Activated CD4-positive, alpha-beta T cell treated with anti-CD3 and anti-CD28 coated beads, Interleukin-2, Interleukin-6, amounts not matched to agents 100 ng/mL and 50 ng/mL, durations not matched to agents 16 hours and 8 hours (primary cell): ENCODE measurements at places on chromosomes 16 and 17.

DNA sequence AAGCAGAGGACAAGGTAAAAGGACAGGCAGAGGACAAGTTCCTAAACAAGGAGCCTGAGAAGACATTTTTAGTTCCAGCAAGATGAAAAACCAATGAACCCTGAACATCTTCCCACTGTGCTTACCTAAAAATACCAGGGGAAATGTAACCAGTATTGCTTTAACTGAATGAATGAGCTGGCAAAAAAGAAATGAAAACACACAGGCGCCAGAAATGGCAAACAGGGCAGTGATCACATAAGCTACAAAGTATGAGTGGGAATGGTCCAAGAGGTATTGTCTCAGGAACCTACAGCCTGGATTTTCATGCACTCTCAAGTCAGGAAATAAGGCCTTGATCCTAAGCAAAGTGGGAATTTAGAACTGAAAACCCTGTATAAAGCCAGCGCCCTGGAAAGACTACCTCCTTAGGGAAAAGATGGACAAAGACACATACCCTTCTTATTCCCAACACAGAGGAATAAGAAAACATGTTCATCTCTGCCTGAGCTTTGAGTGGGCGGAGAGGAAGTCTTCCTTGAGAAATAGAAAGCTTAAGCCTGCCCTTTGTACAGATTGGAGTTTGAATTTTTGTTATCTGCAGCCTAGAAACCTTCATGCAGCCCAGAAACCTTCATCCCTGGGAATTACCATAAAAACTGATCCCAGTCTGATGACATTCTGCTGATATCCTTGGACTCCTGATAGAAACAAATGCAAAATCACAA, 2.1 kb downstream of the CMTM2 start:
- DNase-seq, result no peak

DNA sequence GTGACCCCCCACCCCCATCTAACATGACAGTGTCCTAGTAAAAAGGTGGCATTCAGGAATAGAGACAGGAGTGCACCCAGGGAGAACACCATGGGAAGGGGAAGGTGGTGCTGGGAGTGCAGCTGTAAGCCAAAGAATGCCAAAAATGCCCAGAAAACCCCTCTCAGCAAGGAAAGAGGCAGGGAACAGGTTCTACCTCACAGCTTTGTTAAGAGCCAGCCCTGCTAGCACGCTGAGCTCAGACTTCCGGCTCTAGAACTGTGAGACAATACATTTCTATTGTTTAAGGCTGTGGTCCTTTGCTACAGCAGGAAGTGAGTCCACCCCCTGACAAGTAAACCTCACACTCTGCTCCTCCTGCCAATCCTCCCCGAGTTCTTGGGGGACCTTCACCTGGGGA, 302.4 kb upstream of the N4BP1 start:
- no peak for DNase-seq

DNA sequence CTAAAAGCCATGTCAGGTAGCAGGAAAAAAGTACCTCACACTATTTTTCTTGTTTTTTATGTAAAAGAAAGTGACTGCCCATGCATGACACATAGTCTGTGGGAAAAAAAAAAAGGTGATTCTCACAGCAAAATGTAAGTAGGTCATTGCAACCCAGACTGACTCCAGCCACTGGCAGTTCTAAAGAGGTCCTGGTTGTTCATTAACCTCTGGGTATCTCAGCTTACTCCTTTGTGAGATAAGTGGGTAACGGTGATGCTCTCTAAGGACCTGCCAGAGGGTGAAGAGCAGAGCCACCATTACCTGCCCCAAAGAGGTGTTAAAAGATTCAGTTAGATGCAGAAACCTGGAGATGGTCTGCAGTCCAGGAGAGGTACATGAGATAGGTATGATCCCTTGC, 531.9 kb downstream of the GRIN2A start:
- no peak for DNase-seq

DNA sequence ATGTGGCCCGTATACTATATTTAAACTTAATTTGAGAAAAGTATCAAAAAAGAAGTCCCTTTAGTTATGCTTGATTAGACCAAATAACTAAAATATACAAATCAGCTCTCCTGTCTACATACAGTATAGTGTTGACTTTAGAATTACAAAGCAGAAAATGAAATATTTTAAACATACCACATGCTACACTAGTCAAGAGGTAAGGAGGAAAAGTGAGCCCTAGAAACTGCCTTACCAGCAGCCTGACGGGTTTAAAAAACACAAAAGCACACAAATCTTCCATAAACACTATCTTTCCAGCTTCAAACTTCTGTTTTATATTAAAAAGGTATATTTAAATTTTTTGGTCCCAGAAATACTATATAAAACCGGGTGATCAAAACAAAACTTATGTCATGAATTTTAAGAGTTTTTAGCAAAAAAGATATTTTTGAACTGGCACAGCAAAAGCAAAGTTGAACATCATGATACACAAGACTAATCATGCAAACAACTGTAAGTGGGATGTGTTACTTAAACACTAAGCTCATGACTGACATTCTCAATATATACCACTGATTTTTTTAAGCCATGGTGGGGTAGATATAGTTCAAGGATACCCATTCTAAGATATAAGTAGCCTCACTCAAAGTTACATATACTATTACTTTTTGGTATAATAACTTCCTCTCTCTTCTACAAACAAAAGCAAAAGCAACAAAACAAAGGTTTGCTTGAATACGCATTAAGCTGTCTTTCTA, 11.8 kb downstream of the KLHL10 start:
- no peak for DNase-seq

DNA sequence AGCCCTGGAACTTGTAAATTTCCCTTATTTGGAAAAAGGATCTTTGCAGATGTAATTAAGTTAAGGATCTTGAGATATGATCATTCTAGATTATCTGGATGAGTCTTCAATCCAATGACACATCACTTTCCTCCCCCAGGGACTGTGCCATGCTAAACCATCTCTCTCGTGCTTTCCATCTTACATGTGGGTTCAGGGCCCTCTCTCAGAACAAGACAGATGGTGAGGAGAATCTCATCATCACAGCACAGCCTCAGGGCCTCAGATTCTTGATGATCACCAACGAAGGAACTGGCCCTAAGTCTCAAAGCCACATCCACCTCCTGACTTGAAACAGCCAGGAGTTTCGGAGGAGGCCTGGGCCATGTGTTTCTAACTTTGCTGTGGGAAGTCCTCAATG, 78.7 kb downstream of the LITAF start:
- no peak for DNase-seq

DNA sequence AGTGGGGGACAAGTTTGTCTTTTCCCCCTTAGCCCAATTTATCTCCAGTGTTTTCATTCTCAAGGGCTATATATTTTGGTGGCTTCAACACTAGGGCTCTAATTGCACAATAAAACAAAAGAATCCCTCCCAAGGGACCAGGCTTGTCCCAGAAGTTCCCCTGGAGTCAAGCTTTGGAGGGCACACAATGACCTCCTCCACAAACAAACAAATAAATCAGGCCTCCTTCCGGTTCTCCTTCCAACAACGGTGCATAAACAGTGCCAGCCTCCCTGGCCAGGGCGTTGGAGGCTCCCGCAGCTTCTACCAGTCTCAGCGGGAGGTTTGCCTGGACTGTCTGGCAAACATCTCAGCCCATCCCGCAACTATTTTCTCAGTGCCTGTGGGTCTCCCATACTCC, 188.0 kb upstream of the FOXF1 start:
- DNase-seq, result no peak

DNA sequence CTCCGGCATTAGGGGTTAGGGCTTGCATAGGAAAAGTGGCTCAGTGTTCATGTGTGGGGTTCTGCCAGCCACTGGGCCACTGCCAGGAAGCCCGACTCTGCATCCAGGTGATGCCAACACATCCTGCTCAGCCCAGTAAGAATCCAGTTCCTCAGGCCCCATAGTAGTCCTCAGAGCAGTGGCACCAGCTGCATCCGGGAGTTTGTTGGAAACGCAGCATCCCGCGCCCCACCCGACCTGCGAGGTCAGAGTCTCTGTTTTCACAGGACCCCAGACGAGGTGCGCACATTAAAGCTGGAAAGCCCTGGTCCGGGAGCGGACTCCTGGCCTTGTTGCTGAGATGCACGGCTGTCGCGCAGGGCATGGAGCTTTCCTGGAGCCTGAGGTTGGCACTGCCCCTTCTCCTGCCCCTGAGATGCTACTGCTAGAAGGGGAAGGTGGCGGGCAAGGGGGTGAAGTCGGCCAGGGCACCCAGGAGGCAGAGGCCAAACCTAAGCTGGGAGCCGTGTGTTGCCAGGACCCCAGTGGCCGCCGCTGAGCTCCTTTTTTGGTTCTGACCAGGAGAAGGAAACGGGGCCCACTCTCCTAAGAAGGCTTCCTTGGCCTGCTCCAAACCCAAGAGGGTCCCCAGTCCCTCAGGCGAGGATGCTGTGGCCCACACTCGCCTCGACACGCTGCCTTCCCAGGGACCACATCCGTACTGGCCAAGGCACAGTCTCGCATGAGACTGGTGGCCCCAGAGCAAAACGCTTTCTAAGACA, 44.4 kb downstream of the NOS2 start:
- DNase-seq, result no peak

- no peak for DNase-seq
These were observed 7.0 kb downstream of the CD2BP2 start for GRCh38 chr16:30348113-30348512.

DNA sequence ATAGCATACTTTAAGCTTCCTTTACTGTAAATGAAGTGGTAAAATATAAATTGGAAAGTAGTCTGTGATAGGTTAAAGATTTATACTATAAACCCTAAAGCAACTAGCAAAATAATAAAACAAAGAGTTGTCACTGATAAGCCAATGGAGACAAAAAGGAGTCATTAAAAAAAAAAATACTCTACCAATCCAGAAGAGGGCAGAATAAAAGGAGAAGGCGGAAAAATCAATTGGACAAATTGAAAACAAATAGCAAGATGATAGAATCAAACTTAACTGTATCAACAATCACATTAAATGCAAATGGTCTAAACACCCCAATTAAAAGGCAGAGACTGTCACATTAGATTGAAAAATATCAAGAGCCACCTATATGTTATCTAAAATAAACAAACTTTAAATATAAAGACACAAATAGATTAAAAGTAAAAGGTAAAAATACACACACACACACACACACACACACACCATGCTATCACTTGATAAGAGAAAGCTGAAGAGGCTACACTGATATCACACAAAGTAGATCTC, 71.8 kb downstream of the CACNG1 start:
- DNase-seq, result no peak

DNA sequence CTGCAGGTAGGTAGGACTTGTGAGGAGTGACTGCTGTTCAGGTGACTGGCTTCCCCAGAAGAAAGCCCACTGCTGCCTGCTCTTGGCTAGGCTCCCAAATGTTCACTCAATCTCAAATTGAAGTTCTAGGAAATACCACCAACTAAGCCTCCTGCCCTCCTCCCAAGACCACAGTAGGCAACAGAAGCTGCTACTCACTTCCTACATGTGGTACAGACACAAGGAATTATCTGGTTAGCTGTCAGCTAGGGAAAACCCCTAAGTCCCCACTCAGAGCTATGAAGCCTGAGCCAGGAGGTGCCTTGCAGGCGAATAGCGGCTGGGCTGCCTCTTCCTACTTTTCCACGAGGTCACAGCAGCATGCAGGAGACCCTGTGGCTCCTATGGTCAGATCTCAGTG, 4.9 kb downstream of the FBXO39 start:
- no peak for DNase-seq

DNA sequence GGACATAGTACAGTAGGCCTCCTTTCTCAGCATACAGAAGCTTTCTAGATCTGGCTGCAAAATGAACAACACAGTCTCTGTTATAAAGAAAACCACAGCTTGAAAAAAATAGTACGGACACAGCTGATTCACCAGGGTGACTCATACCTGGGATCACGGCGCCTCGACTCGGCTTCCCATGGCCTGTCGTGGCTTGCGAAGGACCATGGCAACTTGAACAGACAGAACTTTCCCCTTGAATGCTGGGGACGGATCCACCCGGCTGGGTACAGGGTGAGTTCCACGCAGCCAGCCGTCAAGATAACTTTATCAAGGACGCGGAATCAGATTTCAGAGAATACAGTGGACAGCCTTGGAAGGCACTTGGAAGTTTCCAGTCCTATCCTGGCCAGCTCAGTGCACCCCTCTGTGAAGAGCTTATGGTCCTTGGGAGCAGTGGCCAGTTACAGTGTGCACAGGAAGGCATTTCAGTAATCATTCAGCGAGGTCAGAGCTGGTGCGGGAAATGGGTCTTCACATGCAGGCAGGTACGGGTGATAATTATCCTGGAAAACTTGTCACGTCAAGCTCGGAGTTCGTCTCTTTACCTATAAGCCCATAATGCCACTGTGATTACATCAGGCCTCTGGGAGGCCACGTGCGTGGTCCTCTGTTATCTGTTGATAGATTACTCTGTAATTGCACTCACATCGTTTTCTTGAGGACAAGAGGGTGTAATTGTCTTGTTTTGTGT, 57.9 kb upstream of the MAF start:
- DNase-seq, result peak; percentile 37

GRCh38 chr17:969811-970355, 9.7 kb downstream of the NXN start:
- DNase-seq, result no peak

- DNase-seq, result no peak
These were observed 706 bp downstream of the C16orf95 start for GRCh38 chr16:87316450-87316922.

DNA sequence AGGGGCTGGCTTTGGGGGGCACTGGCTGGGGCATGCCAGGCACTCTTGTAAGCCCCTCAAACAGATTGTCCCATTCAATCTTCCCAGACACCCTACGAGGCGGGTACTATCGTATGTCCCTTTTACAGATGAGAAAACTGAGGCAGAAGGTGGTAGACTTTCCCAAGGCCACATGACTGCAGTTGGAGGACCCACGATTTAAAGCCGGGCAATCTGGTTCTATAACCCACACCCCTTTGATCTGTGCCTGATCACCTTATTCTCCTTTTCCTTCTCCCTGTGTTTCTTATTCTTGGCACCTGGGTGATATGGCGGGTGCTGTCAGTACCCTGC, 146.3 kb upstream of the IRX3 start:
- DNase-seq, result no peak

DNA sequence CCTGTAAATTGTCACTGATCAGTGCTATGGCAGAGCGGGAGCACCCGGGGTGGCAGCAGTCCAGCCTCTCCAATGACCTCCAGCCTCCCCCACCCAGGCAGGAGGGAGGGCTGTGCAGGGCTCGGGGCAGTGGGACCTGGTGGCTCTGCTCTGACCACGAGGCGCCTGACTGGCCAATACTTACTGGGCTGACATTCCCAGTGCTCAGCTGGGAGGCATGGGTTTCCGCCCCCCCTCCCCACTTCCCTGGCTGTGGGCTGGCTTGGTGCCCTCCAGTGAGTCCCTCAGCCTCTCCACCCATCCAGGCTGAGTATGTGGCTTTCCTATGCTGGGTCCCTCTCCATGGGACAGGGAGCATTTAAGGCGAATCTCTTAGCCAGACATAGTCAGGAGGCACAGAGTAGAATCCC, 2.7 kb downstream of the SOCS3 start:
- peak; percentile 27 for DNase-seq
